Activated CD4-positive, alpha-beta memory T cell treated with anti-CD3 and anti-CD28 coated beads for 36 hours (primary cell): ENCODE measurements at places on chromosomes 12 and 14.

DNA sequence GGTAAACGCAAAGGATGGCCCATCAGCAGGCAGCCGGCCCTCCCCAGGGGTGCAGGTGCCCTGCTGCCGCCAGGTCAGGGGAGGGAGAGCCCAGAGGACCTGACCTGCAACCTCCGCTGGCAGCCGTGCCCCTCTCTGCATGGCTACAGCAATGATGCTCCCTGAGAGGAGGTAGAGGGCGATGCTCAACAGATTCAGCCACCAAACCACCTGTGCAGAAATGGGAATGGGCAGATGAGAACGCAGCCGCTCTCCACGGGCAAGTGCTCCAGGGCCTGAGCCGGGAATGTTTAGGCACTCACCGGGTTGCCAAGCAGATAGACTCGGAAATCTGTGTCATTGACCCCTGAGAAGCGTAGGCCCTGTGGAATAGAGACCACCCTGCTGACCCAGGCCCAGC is 8.7 kb upstream of the NGB start:
- DNase-seq: no peak

GRCh38 chr14:92945959-92946846 is 23.3 kb downstream of the CHGA start:
- DNase-seq: no peak

GRCh38 chr12:124509300-124509675 is 58.1 kb downstream of the NCOR2 start:
- DNase-seq: no peak

DNA sequence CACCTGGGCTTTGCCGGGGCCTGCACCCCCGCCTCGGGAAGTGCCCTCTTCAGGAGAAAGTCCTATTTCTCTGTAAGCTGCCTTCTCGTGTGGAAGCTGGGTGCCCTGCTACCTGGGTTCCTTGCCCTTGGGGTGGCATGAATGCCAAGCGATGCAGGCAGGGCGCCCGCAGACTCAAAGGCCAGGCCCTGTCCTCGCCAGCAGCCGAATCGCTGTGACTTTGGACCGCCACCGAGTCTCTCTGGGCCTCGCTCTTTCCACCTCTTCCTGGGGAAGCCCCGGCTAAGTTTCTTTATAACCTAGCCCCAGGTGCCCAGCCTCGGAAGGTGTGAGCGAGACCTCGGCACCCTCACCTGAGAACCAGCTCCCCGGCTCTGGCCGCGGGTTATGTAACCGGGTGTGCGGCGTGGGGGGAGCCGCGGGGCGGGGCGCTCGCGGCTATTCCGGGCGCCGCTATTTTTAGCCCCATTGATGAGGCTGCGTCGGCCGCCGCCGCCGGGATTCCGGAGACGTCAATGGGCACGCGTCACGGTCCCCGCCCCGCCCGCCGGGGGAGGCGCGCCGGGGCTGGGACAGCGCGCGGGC is 14.6 kb upstream of the NR4A1 start:
- DNase-seq: peak; percentile 85

DNA sequence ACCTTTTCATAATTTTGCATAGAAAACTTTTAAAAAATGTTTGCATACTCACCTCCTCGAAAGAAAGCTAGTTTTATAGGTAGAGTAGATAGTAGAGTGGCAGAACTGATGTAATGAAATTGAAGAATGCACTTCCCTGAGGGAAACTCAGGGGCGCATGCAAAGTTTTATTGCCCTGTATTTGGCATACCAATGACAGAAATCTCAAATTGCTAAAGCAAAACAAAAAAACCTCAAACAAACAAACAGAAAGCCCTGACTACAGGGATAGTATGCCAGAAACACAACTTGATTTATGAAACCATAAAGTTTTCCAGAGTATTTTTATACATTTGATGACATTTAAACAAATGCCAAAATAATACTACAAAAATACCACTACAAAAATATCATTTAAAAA is 1.8 kb downstream of the RASSF9 start:
- no peak for DNase-seq

DNA sequence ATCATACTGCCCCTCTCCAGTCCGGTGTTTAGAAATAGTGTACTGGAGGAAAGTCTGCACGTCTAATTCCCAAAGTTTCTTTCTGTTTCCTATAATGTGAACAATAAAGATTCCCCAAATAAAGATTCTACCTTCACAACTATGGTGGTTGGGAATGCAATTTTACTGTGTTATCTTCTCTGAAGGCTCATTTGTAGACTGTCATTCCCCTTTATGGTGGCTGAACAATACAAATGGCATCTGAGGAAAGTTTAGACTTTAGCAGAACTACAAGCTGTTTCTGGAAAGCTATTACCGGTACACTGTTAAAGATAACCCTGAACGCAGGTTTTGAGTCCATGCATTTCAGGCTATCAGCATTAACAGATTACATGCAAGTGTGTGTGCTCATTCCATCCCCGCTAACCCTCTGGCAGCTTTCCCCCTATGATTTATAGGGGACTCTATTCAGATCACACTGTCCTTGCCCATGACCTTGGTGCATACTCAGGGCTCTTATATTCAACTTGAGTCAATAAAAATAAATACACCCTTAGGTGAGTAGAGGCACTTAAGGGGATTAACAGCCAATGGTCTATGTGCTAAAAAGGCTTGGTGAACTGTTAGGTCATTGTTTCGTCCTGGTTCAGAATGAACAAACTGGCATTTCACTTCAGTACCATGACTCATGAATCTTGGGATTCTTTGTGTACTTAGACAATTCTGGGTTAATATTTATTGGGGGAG is 60.7 kb upstream of the PYGL start:
- DNase-seq: no peak

DNA sequence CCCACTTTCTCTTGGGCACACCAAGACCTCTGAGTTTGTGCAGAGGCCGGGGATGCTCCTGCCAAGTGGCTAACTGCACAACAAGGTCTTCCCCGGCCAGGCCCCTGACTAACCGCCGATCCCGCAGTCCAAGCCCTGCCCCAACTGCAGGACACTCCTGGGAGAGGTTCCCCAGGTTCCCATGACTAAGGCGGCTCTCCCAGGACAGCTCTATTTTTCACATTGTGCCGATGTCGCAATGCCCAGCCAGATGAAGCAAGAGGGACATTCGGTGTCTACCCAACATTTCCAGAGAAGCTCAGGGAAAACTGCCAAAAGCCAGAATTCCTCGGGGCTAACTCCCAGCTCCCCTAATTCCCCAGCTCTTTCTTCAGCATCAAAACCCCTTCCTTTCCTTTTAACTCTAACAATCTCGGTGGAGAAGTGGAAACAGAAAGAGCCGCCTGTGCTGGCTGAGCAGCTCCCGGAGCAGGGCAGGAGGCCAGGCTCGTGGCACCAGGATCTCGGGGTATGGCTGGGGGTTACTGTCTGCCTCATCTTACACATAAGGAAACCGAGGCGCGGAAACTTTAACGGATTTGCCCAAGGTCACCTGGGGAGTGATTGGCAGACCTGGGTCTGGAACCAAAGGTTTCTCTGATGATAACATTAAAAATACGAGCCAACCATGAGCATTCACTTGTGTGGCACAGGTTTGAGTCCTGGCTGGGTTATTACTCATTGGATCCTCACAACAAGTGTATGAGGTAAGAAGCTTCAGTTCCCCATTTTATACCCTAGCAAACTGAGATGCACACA is 318.2 kb downstream of the BCL11B start:
- DNase-seq: no peak

GRCh38 chr12:80864046-80864735 is 73.5 kb downstream of the LIN7A start:
- no peak for DNase-seq
